NCI-H1105 treated with DMSO at 0.1 percent for 48 hours (cell line): ENCODE measurements at places on chromosomes 5 and 9.

DNA sequence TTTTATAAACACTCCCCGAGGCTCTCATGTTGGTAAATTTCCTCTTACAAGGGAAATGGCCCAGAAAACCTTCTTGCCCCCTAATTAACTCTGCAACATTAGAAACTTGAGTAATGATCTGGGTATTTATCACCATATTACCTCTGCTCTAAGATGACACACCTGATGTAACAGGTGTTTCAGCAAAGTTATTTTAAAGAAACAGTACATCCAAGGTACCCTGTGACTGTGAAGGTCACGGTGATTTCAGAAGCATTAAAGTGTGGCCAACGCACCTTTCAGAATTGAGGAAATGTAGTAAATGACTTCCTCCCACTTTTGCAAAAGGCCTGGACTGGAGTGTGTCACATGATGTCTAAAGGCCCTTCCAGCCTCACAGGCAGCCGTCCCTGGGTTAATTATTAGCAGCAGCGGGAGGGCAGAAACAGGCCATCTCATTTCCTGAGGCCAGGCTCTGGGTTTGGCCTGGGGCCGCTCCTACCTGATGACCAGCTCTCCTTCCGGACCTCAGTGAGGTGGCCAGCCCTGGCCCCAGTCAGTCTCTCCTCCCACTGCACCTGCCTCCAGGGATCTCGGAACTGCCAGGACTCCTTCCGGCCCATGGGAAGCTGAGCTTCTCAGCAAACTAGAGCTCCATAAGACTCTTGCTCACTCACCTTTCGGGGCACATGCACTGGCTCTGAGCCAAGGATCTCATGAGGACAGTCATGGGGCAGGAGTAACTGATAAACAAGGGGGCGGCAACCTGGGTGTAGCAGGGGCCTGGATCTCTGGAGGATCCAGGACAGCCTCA, 20.7 kb downstream of the PTPN3 start:
- DNase-seq: no peak

DNA sequence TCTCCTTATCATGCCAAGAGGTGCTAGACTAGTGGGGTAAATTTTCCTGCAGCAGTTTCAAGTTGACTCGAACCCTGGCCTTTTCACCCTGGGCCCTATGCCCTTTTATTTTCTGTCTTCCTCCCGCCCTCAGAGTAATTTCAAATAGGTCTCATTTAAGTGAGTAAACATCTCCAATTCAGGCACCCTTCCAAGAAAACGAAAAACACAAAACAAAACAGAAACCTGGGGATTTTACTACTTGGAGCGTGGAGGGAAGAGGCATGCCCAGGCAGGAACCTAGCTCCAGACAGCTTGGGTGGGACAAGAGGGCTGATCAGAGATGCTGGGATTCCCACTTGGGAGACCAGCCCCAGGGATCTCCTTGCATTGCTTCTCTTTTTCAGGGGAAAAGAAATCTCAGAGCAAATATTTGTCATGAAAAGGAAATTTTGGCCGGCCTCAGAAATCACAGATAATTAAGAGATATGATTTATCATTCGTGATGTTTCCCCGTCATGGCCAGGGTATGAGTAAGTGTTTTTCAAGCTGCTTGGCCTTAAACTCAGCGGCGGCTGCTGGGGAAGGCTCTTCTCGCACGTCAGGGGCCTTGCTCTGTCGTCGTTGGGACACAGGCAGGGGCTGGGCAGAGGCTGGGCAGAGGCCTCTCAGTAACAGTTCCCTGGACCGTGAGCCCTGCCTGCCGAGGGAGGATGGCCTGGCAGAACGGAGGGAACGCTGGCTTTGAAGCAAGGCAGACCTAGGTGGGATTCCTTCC, 248.6 kb upstream of the KLF4 start:
- DNase-seq: peak; percentile 87

- no peak for DNase-seq
Observed at GRCh38 chr5:32777733-32778132, 66.6 kb downstream of the NPR3 start.

DNA sequence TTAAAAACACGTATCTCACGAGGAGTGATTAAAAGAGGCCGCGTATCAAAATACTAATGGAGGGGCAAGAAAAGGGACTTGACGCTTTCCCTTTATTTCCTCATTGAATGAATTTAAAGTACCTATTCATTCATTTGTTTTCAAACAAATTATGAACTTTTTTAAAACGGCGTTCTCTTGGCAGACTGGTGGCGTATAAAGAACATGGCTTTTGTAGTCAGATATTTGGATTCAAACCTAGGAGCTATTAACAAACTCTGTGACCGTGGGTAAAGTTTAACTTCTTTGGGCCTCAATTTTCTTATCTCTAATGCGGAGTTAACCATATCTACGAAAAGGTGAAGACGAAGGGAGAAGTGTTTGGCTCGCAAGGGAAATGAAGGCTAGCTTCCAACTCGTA, 876 bp downstream of the CAAP1 start:
- DNase-seq: no peak

DNA sequence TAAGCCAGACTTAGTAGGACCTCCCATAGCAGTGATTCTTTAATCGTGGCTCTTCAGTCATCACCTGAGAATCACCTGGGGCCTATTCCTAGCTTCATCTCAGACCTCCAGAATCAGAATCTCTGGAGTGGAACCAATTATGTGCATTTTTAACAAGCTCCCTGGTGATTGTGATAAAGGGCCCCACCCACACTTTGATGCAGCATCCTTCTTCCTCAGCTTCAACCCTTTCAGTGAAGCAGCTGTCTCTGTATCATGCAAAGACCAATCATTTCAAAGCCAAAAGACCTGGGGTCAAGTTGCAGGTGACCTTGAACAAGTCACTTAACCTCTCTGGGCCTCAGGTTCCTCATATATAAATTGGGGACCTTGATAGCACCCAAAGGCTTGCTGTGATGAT, 17.1 kb downstream of the FBXO10 start:
- DNase-seq: no peak

DNA sequence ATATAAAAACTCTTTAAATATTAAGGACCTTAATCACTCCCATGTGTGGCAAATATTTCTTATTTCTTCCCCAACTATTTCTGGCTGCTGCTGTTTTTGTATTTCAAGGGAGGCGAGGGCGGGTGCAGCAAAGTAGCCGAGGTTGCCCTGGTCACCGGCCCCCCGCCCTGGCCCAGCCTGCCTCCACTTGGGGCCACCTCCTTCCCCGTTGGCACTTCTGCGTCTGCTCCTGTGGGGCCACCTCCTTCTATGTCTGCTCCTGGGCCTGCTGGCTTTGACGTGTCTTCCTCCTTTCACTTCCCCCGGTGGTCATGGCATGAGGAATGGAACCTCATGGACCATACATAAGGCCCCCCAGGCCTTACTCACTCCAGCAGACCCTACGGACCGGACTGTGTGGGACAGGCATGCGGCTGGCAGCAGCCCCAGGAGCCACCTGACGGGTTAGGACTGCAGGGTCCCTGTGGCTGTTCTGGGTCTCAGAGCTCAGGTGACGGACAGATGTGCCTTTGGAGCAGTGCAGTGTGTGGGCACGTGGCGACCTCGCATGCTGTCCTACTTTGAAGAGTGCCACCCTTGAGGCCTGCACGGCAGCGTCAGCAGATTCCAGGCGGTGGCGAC, 5.8 kb upstream of the ENTPD8 start:
- no peak for DNase-seq

DNA sequence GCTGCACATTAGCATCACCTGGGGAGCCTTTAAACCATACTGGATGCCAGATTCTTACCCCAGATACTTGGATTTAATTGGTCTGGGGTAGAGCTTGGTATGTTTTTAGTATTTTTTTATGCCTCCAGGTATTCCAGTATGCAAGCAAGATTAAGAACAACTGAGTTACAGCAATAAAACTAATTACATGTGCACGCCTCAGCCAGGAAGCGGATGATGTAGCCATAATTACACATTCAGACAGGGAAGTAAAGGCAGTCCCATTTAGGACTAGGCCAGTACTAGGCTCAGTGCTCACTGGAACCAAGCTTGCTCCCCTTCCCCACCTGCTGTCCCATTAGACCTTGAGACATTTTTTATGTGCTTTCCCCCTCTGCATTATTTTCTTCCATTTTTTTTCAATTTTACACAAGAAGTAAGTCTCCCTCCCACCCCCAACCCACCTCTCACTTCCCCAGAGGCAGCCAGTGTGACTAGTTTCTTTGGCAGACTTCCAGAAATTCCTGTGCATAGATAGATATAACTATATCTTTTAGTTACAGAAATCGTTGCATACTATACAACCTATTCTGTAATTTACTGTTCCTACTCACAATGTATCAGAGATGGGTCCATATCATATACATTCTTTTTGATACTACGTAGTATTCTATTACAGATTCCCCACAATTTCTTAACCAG, 7.1 kb upstream of the GNAQ start:
- DNase-seq: no peak

DNA sequence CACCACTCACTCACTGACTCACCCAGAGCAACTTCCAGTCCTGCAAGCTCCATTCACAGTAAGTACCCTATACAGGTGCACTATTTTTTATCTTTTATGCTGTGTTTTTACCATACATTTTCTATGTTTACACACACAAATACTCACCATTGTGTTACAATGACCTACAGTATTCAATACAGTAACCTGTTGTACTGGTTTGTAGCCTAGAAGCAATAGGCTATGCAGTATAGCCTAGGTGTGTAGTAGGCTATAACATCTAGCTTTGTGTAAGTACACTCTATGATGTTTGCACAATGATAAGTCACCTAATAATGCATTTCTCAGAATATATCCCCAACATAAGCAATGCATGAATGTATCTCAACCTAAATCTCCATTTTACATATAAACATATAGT, 541.1 kb downstream of the NR2F1-AS1 start:
- no peak for DNase-seq

DNA sequence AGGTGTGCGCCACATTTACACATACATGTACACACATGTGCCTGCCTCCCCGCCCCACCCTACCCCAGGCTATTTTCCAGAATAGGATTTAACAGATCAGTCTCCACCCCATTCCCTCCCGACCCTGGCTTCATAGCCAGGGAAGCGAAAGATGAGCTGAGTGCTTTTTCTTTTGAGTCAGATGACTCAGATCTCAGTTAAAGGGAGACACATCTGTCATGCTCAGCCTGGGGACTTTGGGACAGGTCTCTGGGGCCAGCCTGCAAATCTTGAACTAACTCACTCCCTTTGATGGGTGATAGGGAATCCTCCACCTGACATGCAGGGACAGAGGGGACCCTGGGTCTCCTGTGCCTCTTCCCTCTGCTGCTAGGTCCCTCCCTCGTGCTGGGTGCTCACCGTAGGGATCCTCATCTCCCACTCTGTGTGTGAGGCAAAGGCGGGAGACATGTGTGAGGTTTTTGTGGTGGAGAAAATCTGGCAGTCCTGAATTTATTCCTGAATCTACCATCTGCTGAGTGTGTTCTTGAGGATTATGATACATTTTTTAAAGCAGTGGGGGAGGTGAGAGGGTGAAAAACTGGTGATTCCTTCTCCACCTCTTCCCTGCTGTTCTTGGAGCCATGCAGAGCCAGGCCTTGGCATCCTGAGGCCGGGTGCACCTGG, 37.7 kb downstream of the NEUROG1 start:
- DNase-seq: no peak

DNA sequence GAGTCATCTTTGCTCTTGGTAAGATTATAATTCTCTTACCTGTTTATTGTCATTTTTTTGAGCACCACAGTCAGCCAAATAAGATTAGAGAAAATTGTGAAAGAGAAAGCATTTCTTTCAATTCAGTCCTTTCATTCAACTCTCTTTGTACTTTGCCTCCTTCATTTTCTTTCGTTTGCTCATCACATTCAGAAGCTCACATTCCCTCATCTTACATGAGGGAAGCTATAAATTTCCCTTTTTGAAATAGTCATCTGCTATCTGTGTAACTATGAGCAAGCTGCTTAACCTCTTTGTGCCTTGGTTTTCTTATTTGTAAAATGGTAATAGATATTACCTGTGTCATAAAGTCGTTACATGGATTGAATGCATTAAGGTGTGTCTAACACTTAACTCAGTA, 41.4 kb downstream of the PAM start:
- peak; percentile 43 for DNase-seq

- DNase-seq: no peak
Observed at GRCh38 chr9:91786132-91786896, 163.7 kb downstream of the ROR2 start.

GRCh38 chr9:124003636-124004349, 7.8 kb upstream of the LHX2 start:
- no peak for DNase-seq

- no peak for DNase-seq
Observed at GRCh38 chr5:158123595-158123994, 264.6 kb upstream of the CLINT1 start.

DNA sequence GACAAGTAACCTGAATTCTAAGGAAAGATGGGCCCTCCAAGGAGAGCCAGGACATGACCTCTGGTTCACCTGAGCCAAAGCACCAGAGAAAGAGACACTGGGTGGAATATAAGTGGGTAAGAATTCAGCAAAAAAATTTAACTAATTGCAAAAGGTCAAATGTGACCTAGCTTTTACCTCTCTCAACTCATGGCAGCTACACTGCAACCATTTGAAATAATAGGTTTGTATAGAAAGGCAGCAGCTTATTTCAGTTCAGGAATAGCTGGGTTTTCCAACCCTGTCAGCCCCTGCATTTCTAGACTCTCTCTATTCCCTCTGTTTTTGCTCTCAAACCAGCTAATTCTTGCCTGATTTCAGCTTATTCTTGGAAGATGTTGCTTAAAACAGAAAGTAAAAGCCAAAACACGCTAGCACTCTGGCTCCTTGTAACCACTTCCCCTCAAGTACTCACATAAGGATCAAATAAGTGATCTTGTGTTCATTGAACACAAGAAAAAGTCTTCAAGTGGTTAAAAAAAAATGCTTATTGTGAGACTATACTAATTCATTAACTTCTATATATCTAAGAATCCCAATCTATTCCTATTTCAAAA, 101.1 kb upstream of the NR4A3 start:
- DNase-seq: no peak

DNA sequence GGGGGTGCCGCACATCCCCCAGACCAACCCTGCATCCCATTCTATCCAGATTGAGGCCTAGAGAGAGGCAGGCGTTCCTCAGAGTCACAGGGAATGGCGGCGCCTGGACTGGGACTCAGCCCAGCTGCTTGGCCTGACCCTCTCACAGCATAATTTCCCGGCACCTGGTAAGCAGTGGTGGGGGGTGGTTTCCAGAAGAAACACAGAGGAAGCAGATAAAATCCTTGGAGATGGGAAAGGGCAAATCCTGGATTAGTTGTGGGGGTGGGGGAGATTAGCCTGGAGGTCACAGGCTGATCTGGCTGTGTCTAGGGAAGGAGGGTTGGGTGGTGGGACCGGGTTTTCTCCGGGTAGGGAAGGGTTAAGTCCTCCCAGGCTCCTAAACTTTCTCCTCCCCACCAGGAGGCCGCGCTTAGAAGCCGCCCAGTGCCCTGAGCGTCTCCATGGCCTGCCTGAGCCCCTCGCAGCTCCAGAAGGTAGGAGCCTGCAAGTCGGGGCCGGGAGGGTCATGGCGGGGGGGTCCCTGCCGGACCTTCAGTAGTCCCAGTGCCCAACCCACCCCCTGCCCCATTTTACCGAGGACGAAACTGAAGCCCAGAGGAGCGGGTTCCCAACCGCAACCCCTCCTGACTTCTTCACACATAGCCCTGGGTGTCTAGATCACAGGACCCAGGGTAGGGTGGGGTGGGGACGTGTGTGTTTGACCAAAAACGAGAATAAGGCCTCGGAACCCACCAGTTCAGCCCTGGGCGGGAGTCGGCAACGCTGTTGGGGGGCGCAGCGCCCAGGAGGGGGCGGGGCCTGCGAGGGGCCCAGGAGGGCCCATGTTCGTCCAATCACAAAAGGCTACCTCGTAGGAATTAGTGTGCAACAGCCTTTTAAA, 1.3 kb downstream of the PHYHD1 start:
- no peak for DNase-seq

- DNase-seq: peak; percentile 39
Observed at GRCh38 chr9:116323012-116323411, 169.4 kb downstream of the PAPPA start.
